Endodermal cell (in vitro differentiated cells): ENCODE measurements at places on chromosomes 6 and 20.

- peak; percentile 54 for DNase-seq
Observed at GRCh38 chr6:16769131-16769985, 8.1 kb upstream of the ATXN1 start.

DNA sequence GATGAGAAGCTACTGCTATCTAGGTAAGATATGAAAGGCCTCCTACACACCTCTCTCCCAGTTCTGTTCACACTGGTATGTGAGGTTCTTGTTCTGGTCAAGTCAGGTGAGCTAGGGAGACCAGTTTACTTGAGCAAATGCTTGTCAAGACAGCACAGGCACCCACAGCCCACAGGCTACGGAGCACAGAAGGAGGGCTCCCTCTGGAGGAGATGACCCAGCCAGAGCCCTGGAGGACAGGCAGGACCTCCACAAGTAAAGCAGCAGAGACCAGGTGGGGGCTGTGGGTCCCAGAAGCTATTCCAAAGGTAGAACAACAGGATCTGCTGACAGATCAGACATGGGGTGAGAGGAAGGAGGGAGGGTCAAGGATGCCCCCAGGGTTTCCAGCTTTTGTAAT, 13.2 kb downstream of the MMP24OS start:
- peak; percentile 87 for DNase-seq

GRCh38 chr20:47205577-47206123, 150.8 kb downstream of the ZMYND8 start:
- DNase-seq = peak; percentile 84

- DNase-seq = no peak
Observed at GRCh38 chr6:133697666-133698065, 191.2 kb upstream of the TCF21 start.

DNA sequence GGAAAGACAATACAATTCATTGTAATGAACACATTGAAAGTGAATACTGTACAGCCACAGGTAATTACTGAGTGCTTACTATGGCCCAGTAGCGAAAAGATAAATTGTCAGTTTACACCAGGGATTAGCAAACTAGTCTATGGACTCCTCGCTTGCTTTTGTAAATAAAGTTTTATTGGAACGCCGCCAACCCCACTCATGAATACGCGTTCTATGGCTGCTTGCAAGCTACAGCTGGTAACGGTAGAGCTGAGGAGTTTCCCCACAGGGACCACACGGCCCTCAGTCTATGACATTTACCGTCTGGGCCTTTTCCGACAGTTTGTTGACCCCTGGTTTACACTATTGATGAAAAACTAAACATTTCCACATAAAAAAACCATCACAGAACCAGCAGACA, 24.2 kb downstream of the LAMA5 start:
- DNase-seq = no peak
